ENCODE measurements at places on chromosomes 3 and 15.

DNA sequence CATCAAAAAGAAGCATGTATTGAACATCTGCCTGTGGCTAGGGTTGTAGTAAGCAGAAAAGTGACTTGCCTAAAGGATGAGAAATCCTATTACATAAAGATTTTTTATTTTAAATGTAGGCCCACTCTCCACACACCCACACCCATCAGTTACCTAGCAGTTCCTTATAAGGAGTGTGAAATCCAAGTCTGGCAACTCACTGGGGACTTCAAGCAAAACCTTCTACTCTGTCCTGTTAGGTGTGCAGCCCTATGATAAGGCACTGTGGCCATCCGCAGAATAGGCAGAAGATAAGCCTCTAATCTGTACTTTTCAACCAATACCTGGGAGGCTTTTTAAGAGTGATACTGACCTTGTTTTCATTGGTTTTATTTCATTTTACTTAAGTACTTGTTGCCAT, 52.7 kb upstream of the TJP1 start:
- no peak for DNase-seq

DNA sequence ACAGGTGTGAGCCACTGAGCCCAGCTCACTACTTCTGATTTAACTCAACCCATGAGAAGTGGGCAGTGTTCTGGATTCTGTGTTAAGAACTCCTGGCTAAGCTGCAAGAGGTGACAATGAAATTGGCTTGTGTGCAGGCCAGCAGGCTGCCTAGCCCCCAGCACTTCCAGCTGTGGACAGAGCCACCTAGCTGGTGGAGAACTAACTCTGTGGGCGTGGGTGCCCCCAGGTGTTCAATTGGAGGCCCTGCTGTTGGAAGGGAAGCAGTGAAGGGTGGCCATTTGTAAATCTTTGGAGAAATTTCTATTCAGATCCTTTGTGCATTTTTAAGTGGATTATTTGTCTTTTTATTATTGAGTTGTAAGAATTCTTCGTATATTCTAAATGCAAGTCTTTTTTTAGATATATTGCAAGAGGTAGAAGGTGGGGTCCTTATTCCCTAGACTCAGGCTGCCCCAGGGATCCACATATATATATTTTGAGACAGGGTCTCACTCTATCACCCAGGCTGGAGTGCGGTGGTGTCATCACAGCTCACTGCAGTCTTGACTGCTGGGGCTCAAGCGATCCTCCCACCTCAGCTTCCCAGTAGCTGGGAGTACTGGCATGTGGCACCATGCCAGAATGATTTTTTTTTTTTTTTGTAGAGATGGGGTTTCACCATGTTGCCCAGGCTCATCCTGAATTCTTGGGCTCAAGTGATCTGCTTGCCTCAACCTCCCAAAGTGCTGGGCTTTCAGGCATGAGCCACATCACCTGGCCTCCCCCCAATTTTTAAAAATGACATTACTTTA, 7.2 kb upstream of the SCAMP5 start:
- DNase-seq, result peak; percentile 47

DNA sequence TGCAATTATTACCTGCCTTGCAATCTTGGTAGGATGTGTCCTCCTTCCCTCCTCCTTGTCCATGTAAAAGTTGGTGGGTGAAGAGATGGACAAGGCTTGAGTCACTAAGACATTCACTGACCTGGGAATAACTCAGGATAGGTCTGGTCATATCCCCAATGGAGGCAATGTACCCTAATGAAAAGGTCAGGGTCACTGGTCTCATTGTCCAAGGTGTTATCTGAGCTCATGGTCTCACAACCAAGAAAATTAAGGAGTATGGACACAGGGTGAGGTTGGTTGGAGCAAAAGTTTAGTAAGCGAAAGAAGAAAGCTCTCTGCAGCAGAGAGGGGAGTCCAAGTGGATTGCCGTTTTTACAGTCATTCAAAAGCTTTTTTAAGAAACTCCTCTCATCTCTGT, 179.0 kb downstream of the SNRPN start:
- no peak for DNase-seq

DNA sequence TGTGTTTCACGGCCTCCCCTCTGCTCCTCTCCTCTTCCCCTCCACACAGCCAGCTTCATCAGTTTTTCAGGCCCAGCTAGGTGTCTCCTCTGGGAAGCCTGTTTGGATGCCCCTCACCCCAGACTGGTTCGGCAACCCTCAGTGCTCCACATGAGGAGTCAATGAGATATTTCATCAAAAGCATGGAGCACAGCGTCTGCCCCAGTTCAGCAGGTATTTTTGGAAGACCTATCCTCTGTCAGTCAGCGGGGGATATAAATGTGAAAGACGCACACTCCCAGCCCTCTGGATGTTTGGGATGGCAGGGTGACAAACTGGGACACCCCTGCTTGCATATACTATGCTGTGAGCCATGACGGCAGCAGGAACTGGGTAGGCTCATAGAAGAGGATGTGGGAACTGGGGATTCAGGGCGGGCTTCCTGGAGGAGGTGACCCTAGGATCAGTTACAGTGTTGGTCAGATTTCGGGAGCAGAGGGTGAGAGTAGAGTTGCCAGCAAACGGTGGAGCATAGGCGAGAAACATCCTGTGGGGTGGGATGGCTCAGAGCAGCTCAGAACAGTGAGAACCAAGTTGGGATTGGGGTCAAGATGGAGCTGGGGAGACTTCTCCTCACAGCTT, 42.9 kb downstream of the PXYLP1 start:
- DNase-seq, result no peak

- no peak for DNase-seq
These were observed 31.5 kb upstream of the ZNF502 start for GRCh38 chr3:44680921-44681455.

- no peak for DNase-seq
These were observed 77.3 kb upstream of the SCN5A start for GRCh38 chr3:38726751-38727150.

- no peak for DNase-seq
These were observed 127.6 kb downstream of the TMCO5A start for GRCh38 chr15:38061856-38062649.

GRCh38 chr3:3241596-3241995, 62.1 kb upstream of the CRBN start:
- no peak for DNase-seq

DNA sequence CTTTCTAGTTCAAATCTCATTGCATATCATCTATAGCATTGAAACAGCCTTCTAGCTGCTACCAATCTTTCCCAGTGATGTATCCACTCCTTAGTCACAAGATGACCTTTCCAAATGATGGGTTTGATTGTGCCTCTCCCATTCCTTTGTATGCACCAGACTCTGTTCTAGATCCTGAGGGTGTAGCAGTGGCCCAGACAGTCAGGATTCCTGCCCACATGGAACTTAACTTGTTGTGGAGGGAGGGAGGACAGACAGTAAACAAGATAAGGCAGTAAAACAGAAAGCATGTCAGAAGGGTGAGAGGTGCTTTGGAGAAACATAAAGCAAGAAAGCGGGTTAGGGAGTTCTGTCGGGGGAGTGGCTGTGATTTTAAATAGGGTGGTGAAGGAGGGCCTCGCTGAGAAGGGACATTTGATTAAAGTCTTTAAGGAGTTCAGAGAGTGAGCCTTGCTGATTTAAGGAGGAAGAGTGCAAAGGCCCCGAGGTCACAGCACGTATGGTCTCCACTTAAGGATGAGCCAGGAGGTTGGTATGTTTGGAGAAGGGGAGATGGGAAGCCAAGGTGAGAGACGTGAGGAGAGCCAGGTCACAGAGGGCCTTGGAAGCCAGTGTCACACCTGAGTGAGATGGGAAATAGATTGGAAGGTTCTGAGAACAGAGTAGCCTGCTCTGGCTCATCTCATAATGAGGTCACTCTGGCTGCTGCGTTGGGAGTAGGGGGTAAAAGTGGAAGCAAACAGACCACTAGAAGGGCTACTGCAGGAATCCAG, 38.3 kb downstream of the FAM43A start:
- no peak for DNase-seq

GRCh38 chr3:10395671-10396070, 74.8 kb upstream of the SEC13 start:
- DNase-seq, result no peak

GRCh38 chr3:42500909-42501308, 1.5 kb upstream of the VIPR1 start:
- DNase-seq, result no peak

- DNase-seq, result no peak
These were observed 348.6 kb downstream of the ZBBX start for GRCh38 chr3:167031364-167032049.

DNA sequence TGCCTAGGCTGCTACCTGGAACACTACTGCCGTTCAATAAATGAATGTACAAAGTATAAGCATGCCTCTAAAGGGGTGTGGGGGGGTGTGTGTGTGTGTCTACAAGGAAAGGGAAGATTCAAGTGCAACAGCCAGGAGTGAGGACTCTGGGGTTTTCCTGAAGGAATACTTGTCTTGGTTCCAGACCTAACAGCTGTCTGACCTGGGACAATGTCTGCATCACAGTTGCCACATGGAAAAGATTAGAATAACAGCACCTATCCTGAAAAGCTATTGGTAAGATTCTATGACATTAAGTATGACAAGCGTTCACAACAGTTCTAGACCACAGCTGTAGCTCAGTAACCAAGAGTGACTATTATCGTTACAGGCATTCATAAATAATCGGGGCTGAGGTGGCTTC, 345.2 kb downstream of the FOXP1 start:
- no peak for DNase-seq

GRCh38 chr3:133762539-133762938, 16.3 kb downstream of the TF start:
- no peak for DNase-seq

- DNase-seq, result no peak
These were observed 182.4 kb downstream of the RBMS3 start for GRCh38 chr3:29463304-29463703.

DNA sequence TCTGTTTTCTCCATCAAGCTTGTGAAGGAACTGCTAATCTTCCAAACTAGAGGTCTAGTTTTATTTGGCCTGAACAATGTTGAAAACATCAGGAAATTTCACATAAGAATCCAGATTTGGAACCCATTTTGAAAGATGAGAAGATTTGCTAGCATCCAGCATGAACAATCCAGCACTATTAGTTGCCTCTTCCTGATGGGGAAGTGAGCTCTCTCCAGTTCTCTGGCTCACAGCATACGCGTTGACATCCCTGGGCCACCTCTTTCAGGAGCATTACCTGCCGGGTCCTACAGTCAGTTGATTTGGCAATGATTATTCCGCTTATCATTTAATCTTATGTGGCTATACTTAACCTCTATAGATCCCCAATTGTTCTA, 10.9 kb downstream of the GPR87 start:
- DNase-seq, result no peak

DNA sequence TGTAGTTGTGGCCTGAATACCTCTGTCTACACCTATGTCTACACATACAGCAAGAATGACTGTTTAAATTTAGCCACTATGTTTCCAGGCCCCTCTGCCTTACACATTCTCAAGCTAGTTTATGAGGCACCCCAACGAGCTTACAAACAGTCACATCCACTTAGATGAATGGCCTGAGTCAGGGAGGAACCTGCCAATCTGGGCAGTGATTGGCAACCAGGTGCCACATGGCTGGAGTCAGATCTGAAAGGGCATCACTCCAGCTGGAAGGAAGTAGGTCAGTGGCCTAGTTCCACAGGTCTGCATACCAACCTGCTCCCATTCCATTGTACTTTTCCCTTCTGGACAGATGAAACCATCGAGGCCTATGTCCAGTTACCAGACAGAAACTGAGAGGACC, 136.3 kb downstream of the FOXP1 start:
- DNase-seq, result no peak

GRCh38 chr3:157477441-157477840, 25.8 kb downstream of the VEPH1 start:
- no peak for DNase-seq

DNA sequence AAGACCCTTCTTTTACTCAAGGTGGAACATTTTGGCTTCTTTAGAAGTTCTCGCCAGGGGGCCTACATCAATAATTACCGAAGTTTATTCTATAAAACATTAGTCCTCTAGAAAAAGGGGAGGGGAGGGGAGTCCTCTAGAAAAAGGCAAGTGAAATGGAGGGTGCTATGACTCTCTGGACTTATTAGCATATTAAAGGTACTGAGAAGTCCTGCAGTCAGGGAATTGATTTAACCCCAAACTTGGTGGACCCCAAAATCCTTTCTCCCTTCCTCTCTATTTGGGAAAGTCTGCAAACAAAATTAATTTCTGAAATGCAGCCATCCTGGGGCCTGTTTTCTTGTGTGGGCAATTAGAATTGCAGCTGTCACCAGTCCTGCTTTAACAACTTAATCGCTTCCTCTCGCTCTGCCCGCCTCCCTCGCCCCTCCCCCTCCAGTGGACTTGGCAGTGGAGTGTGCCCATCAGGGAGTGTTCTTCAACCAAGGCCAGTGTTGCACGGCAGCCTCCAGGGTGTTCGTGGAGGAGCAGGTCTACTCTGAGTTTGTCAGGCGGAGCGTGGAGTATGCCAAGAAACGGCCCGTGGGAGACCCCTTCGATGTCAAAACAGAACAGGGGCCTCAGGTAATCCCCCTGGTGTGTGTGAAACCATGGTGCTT, 18.9 kb upstream of the LRRK1 start:
- no peak for DNase-seq

DNA sequence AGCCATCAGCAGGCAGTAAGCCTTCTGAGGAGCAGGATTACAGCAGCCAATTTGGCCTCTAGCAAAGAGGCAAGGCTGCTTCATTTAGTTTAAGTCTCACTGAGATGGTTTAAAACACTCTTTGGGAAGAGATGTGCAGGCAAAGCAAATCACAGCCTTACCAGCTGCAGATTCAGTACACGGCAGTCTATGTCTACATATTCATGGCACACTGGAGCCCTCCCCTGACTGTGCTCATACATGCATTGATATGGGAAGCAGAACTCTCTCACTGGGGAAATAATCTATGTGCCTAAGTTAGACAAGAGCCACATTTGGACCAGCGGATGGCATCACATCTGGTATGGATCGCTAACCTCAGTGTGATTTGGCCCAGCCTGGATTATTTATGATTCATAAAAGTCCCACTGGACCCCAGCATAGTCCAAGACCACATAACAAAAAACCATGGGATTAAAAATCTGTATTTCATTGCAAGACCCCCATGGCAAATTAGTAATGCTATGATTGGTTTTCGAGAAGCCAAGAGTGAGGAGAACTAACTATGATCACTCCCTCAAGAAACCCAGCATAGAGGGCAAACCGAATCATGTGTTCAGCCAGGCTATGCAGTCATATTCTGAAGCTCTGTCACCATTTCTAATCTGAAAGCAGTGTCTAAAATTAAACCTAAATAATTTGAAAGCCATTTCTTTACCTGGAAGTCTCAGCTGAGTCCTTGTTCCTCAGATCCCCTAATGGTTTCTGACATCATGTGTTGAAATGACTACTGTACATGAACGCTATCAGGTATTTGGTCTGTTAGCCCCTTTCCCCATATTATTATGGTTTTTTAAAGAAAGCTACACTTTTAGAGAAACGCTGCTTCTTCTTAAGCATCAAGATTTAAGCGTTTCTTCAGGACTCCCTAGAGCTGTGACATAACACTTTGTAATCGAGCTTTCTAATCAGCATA, 1.2 kb downstream of the PRICKLE2 start:
- no peak for DNase-seq

DNA sequence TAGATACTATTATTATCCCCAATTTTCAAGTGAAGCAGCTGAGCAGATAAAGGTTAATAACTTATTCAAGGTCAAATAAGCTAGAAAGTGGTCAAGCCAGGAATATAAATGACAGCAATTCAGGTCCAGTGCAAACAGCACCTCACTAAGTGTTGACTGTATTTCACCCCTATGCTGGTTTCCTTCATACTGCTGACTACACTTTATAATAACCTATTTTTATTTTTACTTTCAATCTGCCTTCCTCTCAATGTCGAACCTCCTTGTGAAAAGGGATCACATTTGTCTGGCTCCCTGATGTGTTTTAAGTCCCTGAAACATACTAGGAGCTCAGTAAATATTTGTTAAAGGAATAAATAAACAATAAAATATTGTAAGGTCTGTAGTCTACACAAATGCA, 146.1 kb downstream of the NAALADL2 start:
- DNase-seq, result no peak

- no peak for DNase-seq
These were observed 105.4 kb downstream of the LINGO1 start for GRCh38 chr15:77527164-77527778.
